ENCODE measurements at places on chromosomes 3 and 15. TPM values are rescaled to one million over a fixed set of nuclear protein-coding genes. Genes with fewer than 3 reads are reported as not detected.

The ZNF502 gene
- total RNA-seq = 0.77 TPM

The MUC13 gene
- total RNA-seq = not detected

The MAN2C1 gene
- 192 TPM for total RNA-seq

GRCh38 chr3:10999221-11000107 lies 6.9 kb downstream of the SLC6A1 start:
- no peak for DNase-seq

DNA sequence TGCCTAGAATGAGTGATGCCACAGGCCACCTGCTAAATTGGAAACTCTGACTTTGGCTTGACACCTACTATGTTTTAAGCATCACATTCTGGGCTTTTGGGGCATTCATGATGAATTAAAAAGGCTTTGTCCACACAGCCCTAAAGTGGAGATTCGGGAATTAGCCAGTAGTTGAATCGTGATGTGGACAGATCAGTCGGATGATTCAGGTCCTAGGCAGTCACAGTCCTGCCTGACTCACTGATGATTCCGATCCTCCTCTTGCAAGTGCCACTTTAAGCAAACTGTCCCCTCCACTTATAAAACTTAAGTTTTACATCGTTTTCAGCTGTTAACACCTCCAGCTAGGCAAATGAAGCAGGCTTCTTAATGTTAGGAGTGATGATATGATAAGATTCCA lies 75.3 kb downstream of the SYNPR start:
- no peak for DNase-seq

DNA sequence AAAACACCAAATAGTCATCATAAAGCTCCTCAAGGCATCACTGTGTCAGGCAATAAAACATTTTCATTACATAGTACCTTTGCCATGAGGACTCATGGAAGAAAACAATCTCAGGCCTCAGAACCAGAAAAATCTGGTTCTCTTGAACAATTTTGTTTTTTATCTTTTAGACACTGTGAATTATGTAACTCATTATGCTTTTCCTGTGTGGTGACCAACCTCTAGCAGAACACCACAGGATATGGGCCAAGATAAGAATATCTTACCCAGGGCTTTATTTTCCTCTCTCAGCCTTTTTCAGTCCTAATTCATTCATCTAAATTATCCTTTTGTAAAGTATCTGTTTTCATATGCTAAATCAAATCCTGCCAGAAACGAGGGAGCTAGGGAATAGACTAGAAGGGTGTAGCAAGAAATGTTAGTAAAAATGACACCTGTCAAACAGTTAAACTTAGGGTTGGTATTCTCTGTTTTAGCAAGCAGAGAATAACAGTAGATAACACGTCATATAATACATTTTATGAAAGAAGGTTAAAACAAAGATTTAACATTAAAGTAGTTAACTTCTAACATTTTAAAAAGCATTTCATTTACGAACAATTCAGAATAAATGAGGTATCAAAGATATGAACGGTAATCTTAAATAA lies 111.1 kb downstream of the FBXL22 start:
- no peak for DNase-seq

DNA sequence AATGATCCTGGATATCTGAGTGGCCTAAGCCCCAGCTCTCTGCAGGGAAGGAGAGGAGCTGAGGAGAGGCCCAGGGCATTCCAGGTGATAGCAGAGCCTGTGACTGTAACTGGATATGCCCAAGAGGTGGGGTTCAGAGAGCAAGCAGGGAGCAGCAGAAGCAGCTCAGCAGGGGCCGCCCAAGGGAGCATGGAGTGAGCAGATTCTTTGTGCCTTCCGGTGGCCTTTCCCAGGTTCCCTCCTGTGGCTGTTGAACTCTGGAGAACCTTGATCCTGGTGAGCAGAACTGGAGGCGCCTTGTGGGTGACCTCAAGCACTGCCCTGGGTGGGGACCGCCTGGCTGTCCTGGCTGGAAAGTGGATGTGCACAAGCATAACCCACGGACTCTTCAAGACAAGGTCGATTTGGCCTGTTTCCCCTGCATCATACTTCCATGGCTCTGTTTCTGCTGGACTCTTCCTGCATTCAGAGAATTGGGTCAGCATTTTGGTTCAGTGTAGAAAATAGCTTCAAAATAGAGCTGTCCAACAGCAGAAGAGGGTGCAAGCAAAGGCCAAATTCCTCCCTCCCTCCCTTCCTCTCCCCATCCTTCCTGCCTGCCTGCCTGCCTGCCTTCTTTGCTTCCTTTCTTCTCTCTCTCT lies 76.1 kb downstream of the ARNT2 start:
- no peak for DNase-seq
